Muscle of back (tissue), 13 donors: ENCODE measurements at places on chromosomes 2 and 18.
A peak's percentile ranks its signal among the peaks of the same experiment; 100 is the strongest.

DNA sequence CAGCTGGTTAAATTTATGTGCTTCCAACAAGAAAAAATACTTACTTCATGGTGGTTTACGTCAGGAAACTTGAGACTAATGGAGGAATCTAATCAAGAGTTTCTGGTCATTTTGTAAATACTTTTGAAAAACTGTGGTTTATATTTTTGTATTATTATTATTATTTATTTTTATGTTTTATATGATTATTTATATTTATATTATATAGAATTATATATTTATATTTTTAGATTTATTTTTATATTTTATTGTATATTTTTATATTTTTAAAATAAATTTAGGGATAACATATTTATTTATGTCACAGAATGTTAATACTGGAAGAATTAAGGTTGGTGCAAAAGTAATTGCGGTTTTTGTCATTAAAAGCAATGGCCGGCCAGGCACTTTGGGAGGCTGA lies 474.5 kb upstream of the DDX18 start:
- DNase-seq: no peak

DNA sequence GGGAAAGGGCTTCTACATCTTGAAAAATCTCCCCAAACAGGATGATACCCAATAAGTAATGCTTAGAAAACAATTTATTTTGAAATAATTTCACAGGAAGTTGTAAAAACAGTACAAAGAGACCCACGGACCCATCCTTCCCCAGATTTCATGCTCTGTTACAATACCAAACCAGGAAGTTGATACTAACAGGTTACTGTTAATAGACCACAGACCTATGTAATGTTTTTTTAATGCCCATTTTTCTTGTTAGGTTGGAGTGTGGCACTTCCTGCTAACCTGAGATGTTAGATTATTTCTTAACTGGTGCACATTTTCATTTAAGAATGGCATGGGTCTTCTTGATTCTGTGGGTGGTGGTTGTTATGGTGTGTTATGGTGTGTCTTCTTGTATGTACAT lies 21.4 kb upstream of the MGAT5 start:
- DNase-seq: no peak

GRCh38 chr18:3747176-3747973 lies 297.4 kb downstream of the TGIF1 start:
- DNase-seq: peak; percentile 10

DNA sequence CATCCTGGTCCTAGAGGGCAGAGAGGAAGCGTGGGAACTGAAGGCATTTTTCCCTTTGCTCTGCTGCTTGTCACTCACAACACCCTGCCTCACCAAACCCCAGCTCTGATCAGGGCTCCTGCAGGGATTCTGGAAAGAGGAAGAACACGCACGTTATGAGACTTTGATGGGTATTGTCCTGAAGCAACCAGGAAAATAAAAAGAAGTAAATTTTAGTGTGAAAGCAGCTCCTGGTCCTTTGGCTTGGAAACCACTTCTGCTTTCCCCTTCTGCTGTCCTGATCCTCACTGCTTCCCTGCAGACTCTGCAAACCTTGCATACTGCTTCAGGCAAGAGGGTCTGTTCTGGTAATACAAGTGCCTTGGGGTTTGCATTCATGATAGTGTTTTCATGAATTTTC lies 164.1 kb downstream of the SLC8A1 start:
- DNase-seq: no peak

DNA sequence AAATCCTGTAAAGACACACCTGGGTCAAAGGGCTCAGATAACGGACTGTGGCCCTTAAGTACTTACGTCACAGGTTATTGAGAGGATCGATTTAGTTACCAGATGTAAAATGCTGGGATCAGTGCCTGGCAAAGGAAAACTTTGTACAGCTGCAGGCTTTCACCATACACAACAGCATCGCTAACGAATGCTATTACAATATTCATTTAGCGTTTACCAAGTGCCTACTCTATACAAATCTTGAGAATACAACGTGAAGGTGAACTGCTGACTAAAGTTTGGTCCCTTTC lies 619 bp upstream of the MSH6 start:
- no peak for DNase-seq

- no peak for DNase-seq
Measured at GRCh38 chr2:61210332-61210981, 48.5 kb downstream of the C2orf74 start.

GRCh38 chr2:209624192-209624938 lies 147.3 kb upstream of the UNC80 start:
- no peak for DNase-seq

- no peak for DNase-seq
Measured at GRCh38 chr2:230043025-230043424, 25.7 kb downstream of the SLC16A14 start.

- no peak for DNase-seq
Measured at GRCh38 chr2:26976237-26976636, 5.8 kb downstream of the MAPRE3 start.

DNA sequence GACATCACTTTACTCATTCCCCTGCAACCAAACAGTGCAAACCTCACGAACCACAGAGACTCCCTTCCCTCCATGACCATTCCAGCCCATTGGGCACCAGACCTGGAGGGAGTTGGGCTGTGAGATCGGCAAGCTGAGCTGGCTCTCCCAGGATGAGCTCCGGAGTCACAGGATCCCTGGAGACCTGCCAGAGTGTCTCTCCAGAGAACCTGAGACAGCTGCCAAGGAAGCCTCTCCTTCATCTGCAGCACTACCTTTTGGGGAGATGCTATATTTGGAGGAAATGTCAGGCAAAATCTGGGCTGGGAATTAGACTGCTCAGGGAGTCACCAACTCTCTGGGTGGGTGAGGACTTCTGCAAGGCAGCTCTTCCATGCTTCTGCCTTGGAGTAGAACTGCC lies 417.4 kb downstream of the TNS1 start:
- DNase-seq: no peak
